ENCODE measurements at places on chromosomes 2 and 18.

DNA sequence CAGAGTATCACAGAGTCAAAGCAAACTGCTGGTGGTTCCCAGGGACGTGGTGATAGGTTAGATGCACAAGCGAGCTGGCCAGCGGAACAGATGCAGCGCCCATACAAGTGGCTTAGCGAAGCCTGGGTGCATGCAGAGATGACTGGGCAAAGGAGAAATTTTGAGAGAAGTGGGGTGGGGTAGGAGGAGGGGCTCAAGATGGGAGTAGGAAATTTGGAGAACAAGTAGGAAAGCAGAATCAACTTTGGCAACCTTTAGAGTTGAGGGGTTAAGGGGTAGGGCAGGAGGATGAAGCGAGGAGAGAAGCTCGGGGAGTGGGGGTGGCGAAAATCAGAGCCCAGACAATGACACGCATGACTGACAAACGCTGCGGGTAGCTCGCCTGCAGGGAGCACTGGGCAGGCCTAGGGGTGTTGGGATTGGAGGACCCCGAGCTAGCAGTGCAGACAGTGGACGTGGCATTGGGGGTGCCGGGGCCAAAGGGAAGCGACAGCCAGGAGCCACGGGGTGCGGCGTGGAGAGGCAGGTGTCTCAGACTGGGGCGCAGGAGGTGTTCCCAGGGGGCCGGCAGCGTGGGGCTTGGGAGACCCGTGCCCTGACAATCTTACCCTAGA is 431 bp downstream of the FAM98A start:
- DNase-seq: peak; percentile 25

GRCh38 chr18:11487390-11487789 is 122.0 kb upstream of the SLC35G4 start:
- DNase-seq: no peak

DNA sequence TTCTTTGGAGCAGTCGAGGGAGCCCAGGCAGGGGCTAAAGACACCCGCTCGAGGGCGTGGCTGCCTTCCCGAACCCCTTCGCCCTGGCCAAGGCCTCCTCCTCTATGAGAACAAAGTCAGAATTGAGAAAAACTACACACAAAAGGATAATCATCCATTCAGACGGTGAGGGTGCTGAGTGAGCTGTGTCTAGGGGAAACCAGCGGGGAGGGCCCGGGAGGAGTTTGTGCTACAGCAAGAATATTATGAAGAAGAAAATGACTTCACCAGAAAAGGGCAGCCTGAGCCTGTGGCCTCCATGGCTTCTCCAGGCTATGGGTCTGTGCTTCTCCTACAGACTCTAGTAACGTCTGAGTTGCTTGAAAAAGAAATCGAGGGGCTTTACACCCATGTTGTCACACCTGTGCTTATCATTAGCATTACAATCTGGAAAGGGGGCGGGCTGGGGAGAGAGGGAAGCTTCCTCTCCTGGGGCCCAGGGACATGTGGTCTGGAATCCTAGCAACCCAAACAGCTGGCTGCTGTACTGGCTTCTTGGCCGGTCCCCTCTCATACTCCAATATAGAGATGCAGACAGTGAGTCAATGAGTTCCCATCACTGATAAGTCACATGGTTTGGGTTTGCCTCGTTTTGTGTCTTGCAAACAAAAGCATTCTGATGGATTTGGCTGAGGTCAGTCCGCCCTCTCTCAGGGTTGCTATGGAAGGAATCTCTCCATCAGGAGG is 52.0 kb upstream of the ARL4C start:
- no peak for DNase-seq

- DNase-seq: no peak
Observed at GRCh38 chr2:232230560-232230959, 148.0 kb upstream of the ALPP start.

GRCh38 chr2:152468899-152469692 is 134.1 kb downstream of the FMNL2 start:
- no peak for DNase-seq

- no peak for DNase-seq
Observed at GRCh38 chr2:206855585-206856433, 83.5 kb upstream of the CPO start.

DNA sequence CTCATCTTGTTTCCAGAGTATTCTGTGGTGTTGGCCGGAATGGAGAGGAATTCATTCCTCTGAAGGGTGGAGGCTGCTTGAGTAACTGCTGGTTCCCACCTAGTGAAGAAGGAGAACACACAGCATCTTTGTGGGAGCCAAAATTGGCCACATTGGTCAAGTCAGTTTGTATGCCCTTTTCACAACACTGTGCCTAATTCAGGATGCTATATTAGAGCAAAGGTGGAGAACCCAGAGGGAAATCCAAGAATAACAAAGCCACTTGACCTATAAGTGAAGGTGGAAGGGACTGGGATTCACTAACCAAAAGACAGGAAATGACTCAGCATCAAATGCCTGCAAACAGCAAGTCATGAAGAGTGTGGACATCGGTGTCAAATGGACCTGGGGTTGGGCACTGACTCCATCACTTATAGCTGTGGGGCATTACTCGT is 27.3 kb upstream of the MLPH start:
- DNase-seq: no peak

DNA sequence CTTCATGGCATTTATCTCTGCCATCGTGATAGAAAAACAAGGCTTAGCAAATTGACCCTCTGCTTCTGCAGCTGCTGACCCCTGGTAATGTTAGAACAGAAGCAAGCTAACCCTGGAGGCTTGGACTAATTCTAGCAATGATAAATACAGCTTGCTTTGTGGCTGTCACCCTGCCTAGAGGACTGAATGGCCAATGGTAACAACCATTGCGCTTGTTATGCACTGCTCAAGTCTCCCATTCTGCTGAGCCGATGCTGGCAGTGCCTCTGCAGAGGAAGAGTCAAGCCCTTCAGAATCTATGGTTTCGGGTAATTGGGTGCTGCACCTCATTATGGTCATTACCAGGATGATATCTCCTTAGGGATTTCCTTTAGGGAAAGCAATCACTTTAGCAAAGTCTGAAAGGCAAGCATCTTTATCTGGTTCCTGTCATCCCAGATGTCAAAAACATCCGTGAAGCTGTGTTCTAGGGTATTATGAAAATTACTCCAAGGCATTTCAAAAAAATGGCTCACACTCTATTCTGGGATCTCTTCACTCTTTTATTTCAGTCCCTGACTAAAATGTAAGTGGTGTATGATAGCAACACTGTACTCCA is 186.8 kb upstream of the DLGAP1 start:
- DNase-seq: no peak

DNA sequence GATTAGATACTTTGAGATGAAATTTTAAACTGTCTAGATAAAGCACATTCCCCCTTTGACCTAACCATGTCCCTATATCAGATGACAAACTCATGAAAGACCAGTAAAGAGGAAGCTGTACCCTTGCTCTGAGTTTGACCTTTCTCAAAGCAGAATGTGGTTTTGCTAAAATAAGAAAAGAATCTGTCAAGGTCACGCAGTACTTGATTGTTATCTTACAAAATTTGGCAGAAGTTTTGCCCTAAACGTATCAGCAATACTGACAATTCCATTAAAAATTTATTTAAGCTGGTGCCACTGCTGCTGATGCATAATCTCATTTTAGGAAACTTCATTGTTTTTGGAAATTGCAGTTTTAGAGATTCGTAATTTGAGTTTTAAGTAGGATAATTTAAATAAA is 31.2 kb upstream of the GALM start:
- no peak for DNase-seq

DNA sequence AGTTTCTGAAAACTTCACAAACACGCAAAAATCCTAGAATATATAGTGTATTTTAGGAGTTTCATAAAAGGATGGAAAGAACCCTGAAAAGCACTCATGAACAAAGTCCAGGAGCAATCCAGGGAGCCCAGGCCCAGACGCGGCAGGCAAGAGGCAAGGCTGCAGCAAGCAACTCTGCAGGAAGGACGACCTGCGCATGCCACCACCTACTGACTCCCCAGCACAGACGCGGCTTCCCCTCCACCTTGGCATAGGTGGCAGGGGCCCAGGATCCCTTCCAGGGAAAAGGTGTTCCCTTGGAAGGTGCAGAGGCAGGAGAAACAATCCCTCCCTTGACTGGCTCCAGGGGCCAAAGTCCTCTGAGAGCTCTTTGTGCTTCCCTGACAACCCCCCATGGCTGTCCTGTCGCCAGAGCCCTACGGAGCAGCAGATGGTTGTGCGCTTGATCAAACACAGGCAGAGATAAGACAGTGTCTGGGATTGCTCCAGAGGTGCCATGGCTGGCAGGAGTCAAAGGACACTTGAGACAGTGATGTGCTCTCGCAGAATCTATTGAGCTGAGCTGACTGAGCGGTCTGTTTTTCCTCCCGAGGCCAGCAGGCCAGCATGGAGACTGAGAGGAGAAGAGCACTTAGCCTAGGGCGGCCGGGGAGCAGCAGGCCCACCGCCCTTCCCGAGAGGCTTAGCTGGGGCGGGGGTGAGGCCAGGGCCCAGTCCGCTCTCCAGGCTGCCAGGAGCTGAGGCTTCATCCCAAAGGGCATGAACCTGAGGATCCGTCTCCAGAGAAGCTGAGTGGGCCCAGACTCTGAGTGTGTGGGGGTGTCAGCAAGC is 10.8 kb upstream of the AMER3 start:
- DNase-seq: no peak
